ELR (cell line): ENCODE measurements at places on chromosomes 5 and 9.

- peak; percentile 16 for DNase-seq
These were observed 500.0 kb upstream of the C9orf72 start for GRCh38 chr9:28073270-28073669.

DNA sequence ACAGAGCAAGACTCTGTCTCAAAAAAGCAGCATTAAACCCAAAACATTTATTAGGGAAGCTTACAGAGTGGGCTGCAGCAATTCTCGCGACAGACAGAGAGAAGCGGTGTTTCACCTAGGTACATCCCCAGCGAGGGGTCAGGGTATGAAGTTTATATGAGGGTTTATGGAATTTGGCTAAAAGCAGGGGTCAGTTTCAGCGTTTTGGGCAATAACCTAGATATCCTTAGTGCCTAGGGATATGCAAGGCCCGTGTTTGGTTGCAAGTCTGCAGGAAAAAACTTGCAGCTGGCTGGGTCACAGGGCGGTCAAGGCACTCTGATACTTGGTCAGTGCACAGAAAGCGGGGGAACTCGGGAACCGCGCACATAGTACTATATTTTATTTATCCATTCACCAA lies 649 bp upstream of the GLE1 start:
- peak; percentile 47 for DNase-seq

DNA sequence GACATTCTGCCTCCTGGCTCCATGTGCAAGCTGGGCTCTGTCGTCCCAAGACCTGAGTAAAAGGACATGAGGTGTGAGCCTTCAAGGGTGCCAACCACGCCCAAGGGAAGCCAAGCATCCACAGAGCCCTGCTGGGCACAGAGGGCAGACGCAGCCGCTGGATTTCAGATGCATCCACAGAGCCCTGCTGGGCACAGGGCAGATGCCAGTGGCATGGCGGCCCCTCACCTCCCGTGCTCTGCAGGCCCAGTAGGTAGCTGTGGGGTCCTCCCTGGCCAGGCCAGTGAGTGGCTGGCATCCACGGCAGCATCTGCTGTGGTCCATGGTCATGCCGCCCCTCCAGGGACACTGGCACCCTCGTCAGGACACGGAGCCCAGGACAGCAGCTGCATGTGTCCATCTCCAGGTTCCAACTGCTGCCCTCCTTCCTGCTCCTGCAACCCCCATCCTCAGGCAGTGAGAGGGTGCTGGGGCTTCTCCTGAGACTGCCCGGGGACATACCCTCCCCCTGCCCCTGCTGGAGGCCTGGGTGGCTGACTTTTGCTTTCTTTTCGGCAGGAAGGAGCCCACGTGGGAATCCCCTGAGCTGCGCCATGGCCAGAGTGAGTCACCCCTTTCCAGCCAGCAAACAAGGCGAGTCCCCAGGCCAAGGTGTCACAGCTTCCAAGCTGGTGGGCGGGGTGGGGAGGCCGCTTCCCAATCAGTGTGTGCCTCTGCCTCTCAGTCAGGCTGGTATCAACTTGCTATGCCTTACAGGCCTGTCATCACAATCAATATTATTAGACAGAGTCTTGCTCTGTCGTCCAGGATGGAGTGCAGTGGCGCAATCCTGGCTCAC lies 4.0 kb upstream of the TRAF2 start:
- peak; percentile 91 for DNase-seq

GRCh38 chr5:2887481-2888348 lies 136.2 kb upstream of the IRX2 start:
- DNase-seq, result no peak

DNA sequence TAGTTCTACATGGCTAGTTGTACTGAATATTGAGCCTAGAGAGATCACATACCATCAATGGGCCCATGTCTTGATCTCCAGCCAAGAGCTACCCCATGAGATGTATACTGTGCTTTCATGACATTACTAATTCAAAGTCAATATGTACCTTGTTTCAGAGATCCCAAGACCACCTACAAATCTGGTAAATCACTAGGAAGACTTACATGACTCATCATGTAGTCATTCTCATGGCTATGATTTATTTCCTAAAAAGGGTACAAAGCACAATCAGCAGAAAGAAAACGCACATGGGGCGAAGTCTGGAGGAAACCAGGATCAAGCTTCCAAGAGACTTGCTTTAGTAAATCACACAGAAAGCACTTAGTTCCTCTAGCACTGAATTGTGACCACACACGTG lies 103.0 kb downstream of the PCSK5 start:
- DNase-seq, result peak; percentile 0

GRCh38 chr5:128135286-128135685 lies 51.7 kb downstream of the SLC12A2 start:
- no peak for DNase-seq

GRCh38 chr5:1755321-1755949 lies 44.2 kb downstream of the MRPL36 start:
- no peak for DNase-seq

- peak; percentile 84 for DNase-seq
These were observed 187.4 kb downstream of the MAN2A1 start for GRCh38 chr5:109876941-109877669.

- no peak for DNase-seq
These were observed 108.8 kb downstream of the TENT4A start for GRCh38 chr5:6822068-6822467.

- peak; percentile 96 for DNase-seq
These were observed 408.3 kb downstream of the ENC1 start for GRCh38 chr5:74232276-74232675.

GRCh38 chr5:124130816-124131215 lies 615.6 kb downstream of the ZNF608 start:
- DNase-seq, result no peak

GRCh38 chr5:151670083-151670686 lies 16.5 kb downstream of the SPARC start:
- DNase-seq, result no peak

DNA sequence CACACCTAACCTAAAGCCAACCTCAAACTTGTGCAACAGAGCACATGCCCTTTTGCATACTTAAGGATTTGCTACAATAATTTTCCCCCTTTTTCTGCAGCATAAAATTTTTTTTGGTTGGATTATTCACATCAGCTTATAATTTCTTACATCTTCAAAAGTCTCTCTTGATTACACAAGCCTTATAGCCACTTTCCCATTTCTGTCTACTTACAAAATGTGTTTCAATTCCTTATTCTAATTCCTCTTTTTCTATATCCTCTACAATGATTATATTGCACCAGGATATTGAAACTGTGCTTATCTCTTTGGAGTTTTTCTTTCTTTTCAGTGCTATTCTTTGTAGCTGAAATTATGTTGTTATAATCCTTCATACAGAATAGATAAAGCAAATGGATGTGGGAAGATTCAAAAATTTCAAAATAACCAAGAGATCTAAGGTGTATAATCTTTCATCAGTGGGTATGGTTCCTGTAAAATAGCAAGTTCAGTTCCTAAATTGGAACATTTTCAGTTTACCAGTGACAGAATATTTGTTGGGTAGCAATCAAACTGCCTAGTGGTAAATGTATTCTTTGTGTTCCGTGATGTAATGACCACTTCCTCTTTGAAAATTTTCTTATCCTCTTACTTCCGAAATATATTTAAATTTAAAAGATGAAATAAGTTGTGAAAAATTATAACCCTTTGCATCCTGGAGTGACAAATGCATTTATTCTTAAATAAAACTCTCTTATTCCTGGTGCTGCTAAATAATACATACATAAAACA lies 386.8 kb upstream of the CHD1 start:
- DNase-seq, result no peak

DNA sequence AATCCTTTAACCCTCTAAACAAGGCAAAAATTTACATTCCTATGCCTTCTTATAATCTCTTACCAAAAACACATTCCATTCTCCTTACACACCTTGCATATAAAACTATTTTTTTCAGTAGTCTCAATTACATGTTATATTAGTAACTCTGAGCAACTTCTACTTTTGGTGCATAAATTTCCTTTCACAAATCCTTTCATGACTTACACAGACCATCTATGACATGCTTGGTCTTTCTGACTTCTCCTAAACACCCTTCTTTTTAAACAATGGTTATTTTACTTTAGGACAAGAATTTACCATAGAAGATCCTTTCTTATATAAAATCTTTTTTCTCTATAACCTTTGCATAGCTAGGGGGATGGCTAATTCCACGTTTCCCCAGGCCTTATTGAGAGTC lies 208.0 kb upstream of the ARRDC3 start:
- peak; percentile 31 for DNase-seq

GRCh38 chr9:19181561-19181960 lies 48.9 kb upstream of the DENND4C start:
- no peak for DNase-seq

DNA sequence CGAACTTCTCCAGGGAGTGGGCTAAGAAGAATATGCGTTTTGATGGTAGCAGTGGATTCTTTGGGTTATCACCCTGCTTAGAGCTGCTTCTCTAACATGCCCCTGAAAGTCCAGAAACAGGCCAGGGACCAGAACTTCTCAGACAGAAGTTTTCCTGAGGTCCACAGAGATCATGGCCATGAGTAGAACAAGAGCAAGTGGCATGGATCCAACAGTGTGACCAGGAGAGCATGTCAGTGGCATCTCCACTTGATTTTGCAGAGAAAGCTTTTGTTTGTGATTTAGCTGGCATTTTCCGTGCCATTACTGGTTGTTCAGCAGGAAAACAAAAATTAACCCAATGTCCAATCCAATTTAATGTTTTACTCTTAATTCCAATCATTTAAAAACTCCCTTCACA lies 298.5 kb upstream of the CD180 start:
- DNase-seq, result no peak

- DNase-seq, result no peak
These were observed 218.9 kb upstream of the NMUR2 start for GRCh38 chr5:152623951-152624350.

DNA sequence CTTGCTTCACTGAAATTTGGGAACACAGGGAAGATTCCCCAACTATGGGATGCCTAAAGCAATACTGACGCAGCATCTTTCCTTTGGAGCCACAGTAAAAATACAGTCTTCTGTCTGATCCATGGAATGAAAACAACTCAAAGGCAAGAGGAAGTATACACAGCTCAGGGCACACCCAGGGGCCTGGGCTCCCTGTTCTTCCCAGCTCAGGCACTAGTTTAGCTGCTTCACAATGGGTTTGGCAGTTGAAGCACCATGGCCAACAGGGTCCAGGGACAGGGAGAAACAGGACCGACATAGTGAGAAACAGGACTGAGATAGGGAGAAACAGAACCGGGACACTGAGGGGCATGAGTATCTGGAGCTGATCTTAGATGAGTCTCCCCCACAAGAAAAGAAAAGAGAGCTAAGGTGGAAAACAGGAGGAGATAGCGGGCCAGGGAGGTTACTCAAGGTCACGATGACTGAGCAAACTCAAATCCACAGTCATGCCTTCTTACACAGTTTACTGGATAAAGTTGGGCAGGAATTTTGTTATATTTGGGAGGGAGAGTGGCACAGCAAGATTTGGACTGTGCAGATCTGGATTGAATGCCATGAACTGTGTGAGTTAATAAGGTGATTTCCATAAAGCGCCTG lies 198.8 kb downstream of the SMARCA2 start:
- DNase-seq, result no peak

DNA sequence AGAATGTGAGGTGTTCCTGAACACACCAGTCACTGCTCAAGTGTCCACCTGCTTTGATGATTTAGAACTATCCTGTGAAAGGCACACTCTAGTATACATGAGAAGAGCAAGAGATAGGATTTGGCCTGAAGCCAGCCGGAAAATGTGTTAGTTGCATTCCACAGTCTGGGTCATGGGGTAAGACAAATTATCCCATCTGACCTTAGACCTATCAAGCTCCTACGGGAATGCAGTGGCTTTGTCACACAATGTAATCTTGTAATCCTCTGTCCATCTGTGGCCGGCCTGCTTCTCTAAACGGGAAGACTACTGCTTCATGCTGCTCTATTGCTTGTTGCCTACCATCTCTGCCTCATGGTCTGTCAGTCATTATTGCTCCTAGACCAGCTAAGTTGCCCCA lies 92.4 kb upstream of the PRRC1 start:
- no peak for DNase-seq

GRCh38 chr5:176658817-176659511 lies 11.7 kb downstream of the TSPAN17 start:
- DNase-seq, result no peak

GRCh38 chr9:78213712-78214111 lies 22.2 kb upstream of the CEP78 start:
- DNase-seq, result peak; percentile 25

GRCh38 chr5:150618163-150618562 lies 22.3 kb upstream of the SYNPO start:
- no peak for DNase-seq

DNA sequence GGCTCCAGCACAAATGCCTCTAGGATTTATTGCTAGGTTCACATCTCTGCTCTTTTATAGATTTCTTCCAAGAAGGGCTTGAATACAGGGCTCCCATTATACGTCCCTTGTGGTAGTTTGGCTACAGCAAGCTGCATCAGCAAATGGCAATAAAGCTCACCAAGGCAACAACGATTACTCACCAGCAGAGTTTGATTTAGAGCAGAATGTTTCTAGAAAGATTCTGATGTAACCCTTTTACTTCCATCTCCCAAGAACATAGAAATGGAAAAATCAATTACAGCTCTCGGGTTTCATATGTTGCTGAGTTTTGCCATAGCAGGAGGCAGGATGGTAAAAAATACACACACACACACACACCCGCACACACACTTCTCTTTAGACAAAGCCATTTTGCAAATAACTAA lies 124.2 kb upstream of the TNPO1 start:
- DNase-seq, result peak; percentile 11

DNA sequence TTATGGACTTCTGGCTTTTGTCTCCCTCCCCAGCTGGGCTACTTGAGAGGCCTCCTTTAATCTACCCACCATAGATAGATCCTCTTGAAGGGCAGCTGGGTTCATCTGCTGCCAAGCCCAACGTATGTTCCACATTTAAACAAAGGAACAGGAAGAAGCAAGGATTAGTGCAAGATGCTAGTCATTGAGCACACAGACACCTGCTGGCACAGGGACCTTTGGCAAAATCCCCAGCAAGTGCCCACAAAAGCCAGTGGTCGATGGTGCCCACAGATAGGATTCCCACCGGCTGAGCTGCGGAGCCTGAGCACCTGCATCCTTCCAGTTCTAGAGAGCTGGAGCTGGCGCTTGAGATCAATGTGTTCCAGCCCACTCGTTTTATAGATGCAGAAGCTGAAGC lies 57.7 kb upstream of the SHB start:
- no peak for DNase-seq

DNA sequence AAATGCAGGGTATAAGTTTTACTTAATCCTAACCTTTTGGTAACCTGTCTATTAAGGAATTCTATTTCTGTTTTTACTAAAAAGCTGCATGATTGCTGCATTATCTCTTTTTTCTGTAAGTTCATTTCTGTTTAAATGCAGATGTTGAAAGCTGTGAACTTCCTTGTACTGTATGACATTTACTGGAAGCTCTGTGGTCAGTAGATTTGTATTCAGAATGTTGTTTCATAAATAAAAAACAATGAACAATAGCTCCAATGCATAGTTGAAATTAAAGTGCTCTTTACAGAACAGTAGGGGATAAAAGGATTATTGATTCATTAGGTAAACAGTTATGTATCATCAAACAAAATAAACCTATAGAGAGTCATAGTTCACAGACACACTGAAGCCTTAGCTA lies 46.5 kb upstream of the FKTN start:
- no peak for DNase-seq
